ENCODE measurements at places on chromosomes 5 and 9.

- DNase-seq, result no peak
Measured at GRCh38 chr5:133032852-133033742, 6.7 kb upstream of the ZCCHC10 start.

DNA sequence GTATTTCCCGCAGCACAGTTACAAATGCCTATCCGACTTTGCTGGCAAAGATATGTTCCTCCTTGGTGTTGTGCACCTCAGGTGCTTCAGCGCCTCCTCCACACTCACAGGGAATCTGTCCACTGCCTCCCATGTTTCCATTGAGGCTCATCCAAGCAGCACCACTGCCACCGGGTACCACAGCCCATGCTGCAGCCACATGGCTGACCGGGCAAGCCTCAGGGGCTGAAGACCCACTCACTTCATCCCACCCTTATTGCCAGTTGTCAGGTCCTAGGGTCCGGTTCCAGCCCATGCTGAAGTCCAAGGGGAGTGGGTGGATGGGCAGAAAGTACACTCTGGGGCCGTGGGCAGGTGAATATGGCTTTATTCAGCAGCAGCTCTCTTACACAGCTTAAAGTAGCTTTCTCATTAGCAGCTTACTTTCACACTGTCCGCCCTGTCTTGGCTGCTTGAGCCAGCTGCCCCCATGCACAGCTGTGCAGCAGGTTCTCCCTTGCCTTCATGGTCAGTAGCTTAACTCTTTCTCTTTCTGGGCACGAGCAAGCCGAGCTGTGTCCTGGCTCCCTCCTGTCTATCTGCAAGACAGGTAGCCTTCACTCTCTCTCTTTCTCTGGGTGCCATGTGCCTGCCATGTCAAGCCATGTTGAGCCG is 1052.3 kb downstream of the PTPRD start:
- no peak for DNase-seq

DNA sequence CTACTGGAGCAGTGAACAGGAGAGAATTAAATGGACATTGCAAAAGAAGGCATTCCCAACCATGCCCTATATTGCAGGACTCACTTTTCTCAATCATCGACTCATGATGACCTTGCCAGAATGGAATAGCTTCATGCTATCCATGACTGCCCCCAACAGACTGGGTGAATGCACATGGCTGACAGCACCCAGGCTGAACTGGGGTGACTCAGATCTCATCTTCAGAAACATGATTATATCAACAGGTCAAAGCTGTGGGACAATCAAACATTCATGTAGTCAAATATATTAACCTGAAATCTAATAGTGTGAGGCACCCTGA is 34.7 kb upstream of the MIER3 start:
- no peak for DNase-seq

DNA sequence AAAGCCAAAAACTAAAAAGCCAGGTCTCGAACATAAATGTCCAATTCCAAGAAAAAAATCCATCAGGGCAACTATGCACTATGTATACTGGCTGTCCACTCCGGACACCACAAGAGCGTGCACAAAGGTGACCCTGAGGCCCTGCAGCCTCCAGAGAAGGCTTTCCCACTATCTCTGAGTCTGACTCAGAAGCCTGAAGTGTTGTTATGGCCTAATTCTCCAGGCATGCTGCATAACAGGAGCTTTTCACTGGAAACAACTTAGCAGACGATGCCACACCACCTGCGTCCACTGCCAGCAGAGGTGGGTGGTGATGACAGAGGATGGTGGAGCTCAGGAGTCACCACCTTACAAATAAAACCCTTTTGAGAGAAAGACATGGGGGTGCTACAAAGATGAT is 63.7 kb downstream of the HABP4 start:
- no peak for DNase-seq

- DNase-seq, result no peak
Measured at GRCh38 chr5:173890195-173890991, 2.2 kb downstream of the CPEB4 start.

- no peak for DNase-seq
Measured at GRCh38 chr5:85452322-85453025, 1067.8 kb upstream of the EDIL3 start.

GRCh38 chr5:6195711-6196358 is 182.5 kb downstream of the MED10 start:
- no peak for DNase-seq

GRCh38 chr9:6680797-6681146 is 35.2 kb upstream of the GLDC start:
- no peak for DNase-seq

DNA sequence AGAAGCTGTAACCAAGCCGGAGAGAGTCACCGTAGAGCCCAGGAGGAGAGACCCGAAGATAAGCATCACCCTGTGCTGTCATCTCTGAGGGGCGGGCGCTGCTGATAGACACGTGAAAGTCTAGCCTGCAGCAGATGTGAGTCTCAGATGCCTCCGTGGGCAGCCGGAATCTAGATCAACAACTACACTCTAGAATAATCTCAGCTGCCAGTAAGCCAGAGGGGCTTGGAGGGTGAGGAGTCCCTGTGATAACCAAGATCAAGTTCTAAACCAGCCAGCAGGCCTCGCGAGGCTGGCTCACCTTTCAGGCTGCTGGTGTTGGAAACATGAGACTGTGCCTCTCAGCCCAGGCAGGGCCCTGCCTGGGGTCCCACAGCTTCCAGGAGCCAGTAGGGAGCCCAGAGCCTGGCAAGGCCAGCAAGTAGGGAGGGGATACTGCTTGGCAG is 54.1 kb downstream of the DAPK1 start:
- DNase-seq, result no peak

DNA sequence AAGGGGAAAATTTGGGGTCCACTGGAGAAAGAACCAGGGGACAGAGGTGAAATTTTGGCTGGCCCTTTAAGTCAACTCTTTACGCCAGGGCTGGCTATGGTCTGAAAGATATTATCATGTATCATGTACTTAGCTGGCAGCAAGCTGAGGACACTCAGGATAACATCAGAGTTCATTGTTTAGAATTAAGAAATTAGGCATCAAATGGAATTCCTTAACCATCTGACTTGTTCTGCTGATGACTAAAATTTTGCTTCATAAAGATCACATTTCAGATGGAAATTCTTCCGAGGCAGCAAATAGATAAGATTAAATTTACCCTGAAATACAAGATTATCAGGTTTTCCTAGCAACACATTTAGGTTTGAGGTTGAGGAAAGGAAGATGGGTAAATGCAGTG is 269.4 kb upstream of the KLF9 start:
- no peak for DNase-seq

DNA sequence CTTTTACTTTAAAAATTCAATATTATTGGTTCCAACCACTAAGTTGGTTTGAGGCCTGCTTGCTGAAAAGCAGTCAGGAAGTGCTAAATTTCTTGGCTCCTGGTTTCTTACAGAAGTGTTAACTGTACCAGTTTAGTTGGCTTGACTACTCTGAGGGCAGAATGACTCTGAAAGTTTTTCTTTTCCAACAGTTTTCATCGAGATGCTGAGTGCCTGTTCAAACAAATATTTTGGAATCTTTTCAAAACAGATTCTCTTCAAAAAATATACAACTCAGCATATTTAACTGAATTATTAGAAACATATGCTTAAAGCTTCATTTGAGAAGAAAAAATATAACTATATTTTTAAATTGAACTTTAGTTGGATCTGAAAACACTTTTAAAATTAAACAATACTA is 37.0 kb downstream of the SLC38A9 start:
- no peak for DNase-seq

DNA sequence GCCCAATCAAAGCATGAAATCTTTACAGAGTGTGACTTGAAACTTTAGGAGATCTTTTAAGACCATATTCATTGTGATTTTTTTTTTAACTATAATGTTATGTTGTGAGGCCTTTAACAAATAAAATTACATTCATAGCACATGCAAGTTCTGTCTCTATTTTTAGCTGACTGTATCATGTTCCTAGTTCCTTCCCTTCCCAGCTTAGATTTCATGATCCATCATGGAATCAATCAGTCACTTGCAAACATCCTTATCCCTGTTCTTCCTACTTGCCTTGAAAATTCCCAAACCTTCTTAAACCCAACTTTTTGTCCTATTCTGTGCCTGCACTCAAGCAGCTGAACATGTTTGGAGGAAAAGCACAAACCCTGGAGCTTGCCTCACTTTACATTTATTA is 141.8 kb downstream of the DMXL1 start:
- DNase-seq, result no peak

- DNase-seq, result no peak
Measured at GRCh38 chr5:138884554-138884953, 9.4 kb upstream of the LRRTM2 start.

GRCh38 chr5:93598091-93599000 is 15.3 kb downstream of the NR2F1 start:
- DNase-seq, result no peak

- DNase-seq, result peak; percentile 64
Measured at GRCh38 chr5:51380603-51381207, 2.5 kb upstream of the ISL1 start.

DNA sequence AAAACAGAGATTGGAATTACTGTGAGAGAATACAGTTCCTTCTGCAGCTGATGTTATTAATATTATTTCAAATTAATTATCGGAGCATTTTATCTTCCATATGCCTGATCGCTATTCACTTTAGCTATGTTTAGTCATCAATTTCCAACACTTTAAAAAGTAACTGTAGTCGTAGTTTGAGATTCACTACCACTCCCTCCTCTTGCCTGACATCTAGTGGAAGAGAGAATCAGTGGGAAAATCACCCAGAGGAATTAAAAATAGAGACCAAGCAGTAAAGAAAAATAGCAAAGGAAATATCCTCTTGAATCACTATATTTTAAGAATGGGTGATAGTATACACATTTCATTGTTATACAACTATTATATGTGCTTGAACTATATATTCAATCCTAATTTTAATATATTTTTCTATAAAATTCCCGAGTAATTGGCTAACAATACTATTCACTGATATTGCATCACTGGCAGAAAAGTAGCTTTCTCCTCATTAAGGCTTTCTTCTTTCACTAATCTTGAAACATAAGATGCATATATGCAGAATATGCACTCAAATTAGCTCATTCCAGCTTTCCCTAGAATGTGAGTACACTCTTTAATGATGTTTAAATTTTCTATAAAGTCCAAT is 708.7 kb downstream of the CDH9 start:
- DNase-seq, result peak; percentile 19

GRCh38 chr5:78009937-78010527 is 233.9 kb upstream of the TBCA start:
- DNase-seq, result no peak

DNA sequence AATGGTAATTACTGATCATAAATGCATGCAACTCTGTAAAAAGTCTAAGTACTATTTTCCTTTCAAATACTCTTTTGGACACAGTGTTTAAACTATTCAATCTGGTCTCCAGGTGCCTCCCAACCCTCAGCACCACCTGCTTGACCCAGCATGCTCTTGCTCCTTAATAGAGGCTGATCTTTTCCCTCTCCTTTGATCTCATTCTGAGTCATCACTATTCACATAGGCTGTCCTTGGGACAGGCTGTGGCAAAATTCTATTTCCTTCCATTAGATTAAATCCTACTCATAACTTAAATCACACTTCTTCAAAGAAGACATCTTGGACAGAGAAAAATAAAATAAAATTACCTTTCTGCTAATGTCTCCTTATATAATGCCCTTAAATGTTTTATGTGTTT is 199.4 kb upstream of the ST8SIA4 start:
- no peak for DNase-seq

DNA sequence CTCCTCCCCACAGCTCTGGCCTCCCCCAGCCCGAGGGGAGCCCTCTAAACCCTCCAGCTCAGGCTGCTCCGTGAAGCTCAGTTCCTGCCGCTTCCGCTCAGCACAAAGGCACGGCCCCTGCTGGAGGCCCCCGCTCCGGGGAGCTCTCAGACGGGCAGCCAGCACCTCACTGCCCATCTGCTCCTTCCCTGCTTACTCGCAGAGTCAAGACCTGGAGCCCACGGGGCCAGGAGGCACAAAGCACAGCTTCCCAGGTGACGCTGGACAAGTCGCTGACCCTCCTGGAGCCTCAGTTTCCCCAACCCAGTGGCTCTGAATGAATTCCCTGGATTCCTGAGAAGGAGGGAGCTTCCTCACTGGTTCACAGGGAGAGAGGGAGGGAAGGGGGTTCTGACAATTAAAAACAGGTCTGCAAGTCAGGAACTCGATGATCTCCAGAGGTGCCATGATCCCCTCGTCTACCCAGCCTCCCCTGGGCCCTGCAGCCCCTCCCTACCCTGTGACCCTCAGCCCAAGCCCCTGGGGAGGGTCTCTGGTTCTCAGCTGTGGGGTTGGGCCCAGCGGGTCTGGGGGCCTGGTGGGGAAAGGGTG is 36.2 kb downstream of the VAV2 start:
- DNase-seq, result no peak

- DNase-seq, result no peak
Measured at GRCh38 chr5:141511771-141512325, 23.0 kb downstream of the PCDHGC5 start.

DNA sequence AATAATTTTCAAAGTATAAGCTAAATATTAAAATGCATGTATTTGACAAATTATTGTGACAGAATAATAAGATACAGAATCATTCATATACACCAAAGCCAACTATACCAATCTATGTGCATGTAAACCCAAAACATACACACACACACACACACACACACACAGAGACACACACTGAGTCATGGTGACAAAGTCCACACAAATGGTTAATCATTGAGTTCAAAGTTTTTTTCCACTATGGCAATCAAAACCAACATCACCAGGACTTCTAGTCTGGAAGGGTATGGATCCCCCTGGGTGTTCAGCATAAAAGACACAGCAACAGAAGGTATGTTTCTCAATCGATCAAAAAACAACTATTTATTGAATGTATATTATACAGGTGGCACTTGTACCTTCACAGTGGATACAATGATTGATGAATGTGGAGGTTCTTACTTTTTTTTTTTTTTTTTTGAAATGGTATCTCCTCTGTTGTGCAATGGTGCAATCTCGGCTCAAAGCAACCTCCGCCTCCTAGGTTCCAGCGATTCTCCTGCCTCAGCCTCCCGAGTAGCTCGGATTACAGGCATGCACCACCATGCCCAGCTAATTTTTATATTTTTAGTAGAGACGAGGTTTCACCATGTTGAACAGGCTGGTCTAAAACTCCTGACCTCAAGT is 137.0 kb downstream of the PDE4D start:
- no peak for DNase-seq

GRCh38 chr5:76364226-76364589 is 38.9 kb upstream of the IQGAP2 start:
- DNase-seq, result no peak

DNA sequence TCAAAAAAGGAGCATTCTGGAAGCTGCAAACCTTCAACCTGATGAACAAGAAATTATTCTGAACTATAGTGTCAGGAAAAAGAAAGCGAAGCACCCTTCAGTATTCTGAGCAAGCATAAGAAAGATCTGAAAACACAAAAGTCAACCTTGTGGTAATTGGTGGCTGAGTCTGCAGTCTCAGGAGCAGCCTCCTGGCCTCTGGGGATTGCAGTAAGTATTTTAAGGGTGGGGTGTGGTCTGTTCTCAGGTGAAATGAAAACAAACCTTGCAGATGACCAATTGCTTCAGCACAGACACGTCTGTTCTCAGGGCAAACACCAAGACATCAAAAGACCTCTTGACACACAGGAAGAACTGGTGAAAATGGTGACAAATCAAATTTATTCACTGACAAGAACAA is 147.8 kb upstream of the RAPGEF1 start:
- DNase-seq, result no peak

GRCh38 chr9:18235181-18235908 is 238.6 kb upstream of the ADAMTSL1 start:
- DNase-seq, result no peak

GRCh38 chr9:20746967-20747366 is 62.9 kb downstream of the FOCAD start:
- no peak for DNase-seq

Data from HAP-1 (cell line).